Stimulated activated CD8-positive, alpha-beta memory T cell treated with anti-CD3 and anti-CD28 coated beads, Interleukin-7, amount 100 ng/mL, for 1 hour (primary cell): ENCODE measurements at places on chromosomes 4 and X.

DNA sequence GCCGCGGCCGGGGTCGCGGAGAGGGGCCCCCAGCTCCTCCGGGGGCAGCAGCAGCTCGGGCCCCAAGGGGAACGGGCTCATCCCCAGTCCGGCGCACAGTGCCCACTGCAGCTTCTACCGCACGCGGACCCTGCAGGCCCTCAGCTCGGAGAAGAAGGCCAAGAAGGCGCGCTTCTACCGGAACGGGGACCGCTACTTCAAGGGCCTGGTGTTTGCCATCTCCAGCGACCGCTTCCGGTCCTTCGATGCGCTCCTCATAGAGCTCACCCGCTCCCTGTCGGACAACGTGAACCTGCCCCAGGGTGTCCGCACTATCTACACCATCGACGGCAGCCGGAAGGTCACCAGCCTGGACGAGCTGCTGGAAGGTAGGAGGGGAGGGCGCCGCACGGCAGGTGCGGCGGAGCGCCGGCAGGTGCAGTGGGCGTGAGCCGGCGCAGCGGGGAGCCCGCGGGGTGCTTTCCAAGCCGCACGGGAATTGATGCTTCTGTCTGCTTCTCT, 886 bp downstream of the DCLK2 start:
- no peak for DNase-seq

GRCh38 chrX:154040307-154040756, 20.6 kb upstream of the IRAK1 start:
- no peak for DNase-seq

GRCh38 chr4:25857851-25858400, 4.9 kb downstream of the SEL1L3 start:
- no peak for DNase-seq

DNA sequence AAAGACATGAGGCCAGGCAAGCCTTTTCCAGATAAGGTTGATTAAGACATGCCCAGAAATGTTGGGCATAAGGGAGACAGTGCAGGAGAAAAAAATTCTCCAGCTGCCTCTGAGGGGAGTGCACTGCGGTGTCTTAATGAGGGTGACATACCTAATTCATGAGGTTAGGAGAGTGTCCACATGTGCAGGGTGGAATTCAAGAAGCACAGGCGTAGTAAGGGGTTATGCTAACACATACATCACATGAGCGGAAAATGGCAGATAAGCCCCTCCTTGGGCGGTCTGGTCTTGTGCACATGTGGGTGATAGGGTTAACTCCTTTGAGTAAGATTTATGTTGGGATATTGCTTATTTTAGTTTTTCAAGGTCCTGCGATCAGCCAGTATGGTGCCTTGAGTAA, 122.4 kb downstream of the PHKA2 start:
- no peak for DNase-seq

- DNase-seq = no peak
These were observed 42.2 kb upstream of the HSD17B10 start for GRCh38 chrX:53476371-53476770.

DNA sequence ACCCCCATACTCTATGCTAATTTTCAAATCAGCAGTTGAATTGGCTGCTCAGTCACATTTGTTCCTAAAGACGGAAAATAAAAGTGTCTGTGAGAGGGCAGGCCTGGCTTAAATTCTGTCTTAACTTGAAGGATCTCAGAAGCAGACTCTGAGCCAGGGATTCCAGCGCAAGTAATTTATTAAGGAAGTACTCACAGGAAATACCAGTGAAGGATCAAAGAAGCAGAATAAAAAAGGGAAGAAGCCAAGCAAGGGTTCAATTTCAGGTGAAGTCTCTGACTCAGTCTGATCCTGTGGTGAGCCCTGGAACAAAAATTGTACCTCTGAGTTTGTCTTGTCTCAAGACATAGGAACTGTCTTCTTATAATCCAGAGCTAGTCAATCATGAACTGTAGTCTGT, 52.2 kb downstream of the IL1RAPL1 start:
- DNase-seq = no peak

DNA sequence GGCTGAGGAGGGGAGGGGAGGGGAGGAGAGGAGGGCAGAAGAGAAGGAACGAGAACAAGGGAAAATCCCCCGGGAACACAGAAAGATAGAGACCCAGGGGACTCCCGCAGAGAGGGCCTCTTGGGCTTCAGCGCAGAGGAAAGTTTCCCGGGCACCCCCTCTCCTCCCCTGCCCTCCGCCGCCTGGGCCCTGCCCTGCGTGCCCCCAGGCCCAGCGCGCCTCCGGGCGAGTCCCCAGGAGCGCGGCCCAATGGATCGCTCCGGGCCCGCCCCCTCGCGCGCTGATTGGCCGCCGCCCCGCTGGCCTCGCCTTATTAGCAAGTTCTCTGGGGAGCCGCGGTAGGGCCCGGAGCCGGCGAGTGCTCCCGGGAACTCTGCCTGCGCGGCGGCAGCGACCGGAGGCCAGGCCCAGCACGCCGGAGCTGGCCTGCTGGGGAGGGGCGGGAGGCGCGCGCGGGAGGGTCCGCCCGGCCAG, at the start of gene MSX1:
MSX1 (plus strand) TSS at position 341 of the 474 bp plus-strand sequence. CDS start 235 bp downstream, outside the sequence.
- DNase-seq = no peak

DNA sequence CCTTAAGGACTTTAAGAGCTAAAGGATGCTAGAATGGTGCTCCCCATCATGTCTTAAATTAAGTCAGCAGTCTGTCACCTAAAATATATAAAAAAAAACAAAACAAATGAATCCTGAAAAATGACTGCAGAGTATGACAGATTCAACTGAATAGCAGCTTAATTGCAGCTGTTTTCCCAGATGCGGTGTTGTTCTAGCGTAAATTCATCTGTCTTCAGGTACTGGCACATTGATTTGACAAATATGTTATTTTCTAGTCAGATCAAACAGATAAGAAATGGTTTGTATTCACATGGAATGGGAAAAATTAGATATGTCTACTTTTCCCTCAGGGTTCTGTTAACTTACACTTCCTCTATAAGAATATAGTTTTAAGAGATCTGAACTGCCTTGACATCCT, 211.7 kb downstream of the NAF1 start:
- no peak for DNase-seq

GRCh38 chr4:52617336-52618020, 41.6 kb downstream of the USP46 start:
- no peak for DNase-seq

GRCh38 chr4:62070291-62070852, 870.2 kb downstream of the ADGRL3 start:
- DNase-seq = no peak

GRCh38 chr4:156177941-156178340, 224.3 kb upstream of the CTSO start:
- DNase-seq = no peak

DNA sequence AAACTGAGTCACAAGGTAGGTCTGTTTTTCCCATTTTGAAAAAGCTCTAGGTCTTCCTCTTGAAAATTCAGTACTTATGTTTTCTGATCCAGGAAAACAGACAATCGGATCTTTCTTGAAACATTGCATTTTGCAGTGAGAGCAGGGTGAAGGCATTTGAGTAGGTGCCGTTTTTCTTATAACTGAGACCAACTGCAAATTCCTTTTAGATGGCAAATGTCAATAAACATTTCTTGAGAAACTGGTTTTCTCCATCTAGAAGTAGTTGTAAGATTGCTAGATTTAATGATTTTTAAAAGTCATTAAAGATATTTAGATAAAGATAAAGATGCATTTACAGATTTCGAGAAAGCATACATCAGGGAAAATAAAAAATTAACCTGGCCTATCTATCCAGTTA, 92.4 kb downstream of the PHOX2B start:
- DNase-seq = no peak

GRCh38 chrX:38987198-38987651, 186.0 kb downstream of the MID1IP1 start:
- DNase-seq = no peak

GRCh38 chr4:100989401-100989800, 357.9 kb downstream of the PPP3CA start:
- DNase-seq = no peak

GRCh38 chrX:68139791-68140190, 293.5 kb downstream of the OPHN1 start:
- DNase-seq = no peak
